ENCODE measurements at places on chromosomes 6 and 20.
A peak's percentile ranks its signal among the peaks of the same experiment; 100 is the strongest.

DNA sequence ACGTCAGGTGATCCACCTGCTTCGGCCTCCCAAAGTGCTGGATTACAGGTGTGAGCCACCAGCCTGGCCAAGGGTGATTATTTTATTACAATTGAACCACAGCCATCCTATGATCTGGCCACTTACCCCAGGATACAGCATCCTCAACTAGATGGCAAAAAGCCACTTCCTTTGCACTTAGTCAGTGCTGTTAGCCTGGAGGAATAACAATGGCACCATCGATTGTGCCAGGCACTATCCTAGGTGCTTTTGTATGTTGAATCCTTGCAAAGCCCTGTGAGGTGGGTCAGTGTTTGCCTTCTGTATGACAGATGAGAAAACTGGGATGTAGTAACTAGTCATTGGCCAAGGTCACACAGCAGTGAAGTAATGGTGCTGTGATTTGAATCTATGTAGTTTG is 11.2 kb upstream of the TTPAL start:
- DNase-seq = peak; percentile 28

DNA sequence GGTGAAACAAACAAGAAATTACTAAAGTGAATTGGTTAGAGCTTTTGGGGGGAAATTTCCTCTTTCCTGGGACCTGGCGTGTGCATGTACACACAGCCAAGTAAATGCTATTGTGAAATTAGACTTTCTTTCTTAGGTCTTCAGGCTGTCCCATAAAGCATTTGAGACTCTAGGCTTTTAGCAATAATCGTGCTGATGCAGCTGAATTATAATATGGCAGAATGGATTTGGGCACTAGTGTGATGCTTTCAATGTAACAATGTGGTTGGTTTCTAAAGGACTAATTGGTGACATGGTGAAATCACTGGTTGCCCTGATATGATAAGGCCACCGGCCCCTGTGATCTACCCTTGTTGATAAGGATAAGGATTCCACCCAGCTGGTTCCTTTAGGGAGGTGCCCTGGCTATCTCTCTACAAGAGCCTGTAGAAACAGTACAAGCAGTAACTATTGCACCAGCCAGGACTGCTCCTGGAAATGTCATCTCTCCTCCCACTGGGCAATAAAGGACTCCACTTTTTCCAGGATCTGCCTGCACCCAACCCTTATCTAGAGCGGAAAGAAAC is 164.1 kb downstream of the TFAP2A start:
- DNase-seq = no peak

DNA sequence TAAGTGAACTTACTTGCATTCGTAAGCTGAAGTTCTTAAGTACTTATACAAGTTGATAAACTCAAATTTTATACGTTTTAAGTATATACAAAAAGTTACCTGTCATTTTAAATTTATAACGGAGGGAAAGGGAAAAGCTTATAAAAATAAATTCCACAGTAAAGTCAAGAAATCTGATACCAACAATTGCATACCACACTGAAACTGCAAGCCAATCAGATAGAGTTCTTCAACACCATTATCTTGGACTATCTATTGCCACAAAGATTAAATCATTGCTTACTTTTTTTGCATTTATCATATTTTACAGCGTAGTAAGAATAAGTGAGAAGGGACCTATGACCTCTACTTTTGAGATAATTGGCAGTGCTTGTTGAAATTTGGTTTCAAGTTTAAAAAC is 386.7 kb downstream of the TFAP2A start:
- DNase-seq = no peak

DNA sequence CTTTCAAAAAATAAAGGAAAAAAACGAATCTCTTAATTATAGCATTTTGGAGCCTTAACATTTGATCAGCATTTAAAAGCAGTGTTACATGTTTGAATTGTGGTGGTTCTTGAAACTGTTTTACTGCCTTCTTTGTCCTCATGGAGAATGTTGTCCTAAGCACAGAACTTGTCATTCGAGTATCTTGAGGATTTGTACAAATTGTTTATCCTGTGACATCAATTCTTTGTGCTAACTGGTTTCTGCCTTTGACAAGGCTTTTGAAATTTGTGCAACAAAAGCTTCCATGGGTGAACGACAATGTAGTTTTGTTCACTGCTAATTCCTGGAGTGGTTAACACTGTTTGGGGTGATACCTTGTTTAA is 130.8 kb downstream of the SCAF8 start:
- DNase-seq = no peak

DNA sequence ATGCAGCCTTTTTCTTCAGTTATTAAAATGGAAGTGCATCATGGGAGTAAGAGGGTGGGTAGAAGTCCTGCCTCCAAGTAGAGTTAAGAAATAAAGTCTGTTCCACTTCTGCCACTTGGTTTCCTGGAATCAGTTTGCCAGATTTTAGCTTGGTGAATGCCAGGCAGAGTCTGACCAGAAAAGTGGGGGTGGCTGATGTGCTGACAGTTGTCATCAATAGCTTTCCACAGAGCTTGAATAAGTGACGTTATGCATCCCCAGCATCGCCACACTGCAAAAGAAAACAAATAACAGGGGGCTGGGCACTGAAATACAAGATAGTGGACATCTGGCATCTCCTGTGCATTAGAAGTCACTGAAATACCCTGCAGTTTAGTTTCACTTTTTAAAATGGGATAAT is 30.8 kb upstream of the CEP162 start:
- peak; percentile 7 for DNase-seq

DNA sequence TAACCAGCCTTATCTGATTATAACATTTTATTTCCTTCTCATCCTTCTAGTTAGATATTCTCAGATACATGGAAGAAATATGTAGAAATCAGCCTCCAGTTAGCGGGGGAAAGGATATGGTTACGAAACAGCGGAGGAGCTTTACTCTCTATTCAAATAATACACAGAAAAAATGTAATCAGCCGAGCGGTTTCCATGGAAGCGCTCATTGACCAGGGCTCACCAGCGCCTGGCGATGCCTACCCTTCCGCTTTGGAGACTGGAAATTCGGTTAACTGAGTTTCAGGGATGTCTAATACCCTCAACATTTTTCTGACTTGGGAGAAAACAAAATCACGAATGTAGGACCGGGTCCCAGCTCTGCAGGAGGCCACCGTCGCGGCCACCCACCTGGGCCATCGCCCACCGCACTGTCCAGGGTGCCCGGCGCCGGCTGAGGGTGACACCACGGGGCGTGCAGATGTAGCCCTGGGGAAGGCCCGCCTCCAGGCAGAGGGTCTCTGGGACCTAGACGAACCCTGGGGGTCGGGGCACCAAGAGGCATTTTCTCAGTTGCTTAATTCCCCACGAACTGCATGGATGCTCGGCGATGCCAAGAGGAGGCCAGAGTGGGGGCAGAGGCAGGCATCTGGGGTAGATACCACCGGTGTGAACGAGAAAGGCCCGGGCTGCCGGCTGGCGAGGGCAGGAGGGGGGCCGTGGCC is 1.7 kb downstream of the PRR18 start:
- DNase-seq = no peak

DNA sequence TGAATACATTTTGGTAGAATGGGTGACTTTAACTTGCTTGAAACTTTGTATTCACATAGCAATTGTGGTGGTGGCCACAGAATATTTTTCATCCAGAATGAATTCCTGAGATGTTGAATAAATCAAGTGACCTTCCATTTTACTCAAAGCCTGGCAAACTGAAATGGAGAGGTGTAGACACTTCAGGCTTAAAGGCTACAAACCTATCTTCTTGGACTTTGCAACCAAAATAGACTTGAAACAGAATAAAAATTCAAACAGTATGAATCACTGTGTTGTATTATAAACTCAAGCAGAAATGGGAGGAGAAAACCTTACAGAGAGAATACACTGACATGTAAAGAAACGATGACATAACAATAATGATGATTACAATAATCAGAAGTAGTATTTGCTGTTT is 371.6 kb downstream of the BCKDHB start:
- DNase-seq = no peak

DNA sequence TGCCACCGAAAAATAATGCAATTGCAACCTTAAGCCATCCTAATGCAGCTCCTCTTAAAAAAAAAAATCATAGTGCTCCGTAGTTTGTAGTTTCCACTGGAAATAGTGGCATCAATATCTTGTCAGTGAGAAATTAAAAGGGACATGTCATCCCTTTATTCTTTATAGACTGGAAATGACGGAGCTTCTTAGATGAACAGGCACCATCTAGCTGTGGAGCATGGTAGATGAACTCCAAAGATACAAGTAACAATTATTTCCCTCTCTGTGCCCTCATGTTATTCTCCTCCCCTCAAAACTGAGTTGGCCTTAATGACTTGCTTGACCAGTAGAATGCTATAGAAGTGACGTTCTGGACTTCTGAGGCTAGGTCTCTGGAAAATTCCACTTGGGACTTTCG is 268.1 kb upstream of the SPTLC3 start:
- no peak for DNase-seq

GRCh38 chr20:8414586-8415274 is 282.7 kb downstream of the PLCB1 start:
- peak; percentile 69 for DNase-seq

DNA sequence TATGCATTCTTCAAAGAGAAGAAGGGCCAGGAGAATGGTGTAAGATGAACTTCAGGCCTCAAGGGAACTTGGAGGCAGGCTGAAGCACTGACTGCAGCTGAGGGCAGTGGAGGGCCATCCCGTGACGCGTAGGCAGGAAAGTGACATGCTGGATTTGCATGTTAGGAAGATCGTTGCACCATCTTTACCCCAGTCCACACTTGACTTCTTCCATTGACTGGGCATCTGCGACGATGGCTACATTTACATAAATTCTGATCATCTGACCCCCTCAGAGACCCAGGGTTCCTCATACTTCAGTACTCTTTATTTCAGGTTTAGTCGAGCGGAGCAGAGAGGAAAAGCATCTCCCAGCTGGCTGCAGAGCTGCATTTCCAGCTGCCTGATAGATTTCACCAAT is 180.2 kb downstream of the PTPRT start:
- DNase-seq = no peak

DNA sequence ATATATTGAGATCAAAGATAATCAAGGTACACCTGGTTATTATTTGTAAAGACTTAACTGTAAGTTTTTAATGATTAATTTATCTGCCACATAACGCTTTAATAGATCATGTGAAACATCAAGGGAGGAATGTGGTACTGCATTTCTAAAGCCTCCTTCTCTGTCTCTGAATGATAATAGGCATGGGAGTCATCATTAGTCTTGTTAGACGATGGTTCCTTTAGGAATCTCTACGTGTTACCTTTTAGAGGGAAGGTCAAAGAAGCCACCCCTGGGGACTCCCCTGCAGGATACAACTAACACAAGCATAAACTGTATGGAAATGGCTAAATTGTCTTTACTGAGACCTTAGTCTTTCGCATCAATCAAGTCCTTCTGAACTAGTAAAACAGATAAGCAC is 173.6 kb upstream of the MCHR2 start:
- no peak for DNase-seq

DNA sequence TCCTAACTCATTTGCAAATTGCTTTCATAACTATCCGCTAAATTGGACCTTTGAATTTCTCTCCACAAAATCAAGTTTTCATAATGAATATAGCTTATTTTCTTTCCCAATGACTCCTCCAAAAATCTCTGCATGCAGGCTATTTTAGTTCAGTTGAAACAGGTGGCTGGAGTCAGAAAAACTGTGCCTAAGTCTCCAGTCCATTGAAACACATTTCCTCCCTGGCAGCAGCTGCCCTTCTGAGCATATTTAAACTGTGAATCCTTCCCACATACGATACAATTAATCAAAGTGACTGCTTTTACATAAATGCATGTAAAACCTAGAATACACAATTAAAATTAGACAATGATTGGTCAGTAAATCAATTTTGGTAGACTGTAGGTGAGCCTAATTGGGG is 344.6 kb upstream of the MARCKS start:
- no peak for DNase-seq

DNA sequence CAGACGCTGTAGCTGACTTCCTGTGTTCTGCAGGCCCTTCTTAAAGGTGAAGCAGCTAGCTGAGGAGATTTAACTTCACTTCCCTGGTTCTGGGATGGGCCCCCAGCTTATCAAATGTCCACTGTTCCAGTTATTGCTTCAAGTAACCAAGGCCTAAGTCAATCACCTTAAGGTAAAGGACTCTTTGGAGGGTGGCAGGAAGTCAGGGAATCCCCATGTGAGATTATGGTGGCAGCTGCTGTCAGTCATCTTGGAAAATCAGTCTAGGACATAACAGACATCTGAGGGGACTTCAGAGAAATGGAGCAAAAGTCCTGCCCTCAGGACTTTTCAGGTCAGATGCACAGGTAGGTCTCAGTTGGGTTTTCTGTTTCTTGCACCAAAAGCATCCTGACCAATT is 3.8 kb downstream of the ELOVL5 start:
- DNase-seq = no peak

DNA sequence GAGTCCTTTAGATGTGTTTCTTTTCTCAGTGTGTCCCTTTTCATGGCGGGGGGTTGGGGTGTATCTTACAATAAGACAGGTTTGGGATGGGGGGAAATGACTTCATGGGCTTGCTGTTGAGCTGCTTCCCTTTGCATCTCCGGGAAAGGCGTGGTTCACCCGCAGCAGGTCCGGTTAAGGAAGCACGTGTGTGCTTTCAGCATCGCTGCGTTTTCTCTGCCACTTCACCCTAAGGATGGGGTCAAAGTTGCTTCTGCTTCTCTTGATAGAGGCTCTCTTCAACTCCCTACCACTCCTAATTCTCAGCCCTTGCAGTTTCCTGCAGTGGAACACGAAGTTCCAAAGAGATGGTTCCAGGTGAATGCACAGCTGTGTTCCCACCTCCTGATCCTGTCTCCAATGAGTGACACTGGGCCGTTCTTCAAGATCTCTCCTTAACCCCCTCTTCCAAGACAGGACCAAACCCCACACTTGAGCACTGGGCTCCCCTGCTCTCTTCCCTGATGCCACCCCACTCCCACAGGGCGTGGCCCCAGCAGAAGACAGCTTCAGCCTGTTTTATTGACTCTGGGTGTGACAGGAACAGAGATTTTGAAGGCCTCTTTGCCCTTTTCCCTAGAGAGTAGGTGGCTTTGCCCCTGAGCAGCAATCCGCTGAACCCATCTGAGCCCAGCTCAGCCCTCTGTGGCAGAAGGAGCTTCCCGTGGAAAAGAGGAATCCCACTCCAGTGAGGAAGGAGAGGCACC is 85.2 kb downstream of the PLEKHG1 start:
- no peak for DNase-seq

DNA sequence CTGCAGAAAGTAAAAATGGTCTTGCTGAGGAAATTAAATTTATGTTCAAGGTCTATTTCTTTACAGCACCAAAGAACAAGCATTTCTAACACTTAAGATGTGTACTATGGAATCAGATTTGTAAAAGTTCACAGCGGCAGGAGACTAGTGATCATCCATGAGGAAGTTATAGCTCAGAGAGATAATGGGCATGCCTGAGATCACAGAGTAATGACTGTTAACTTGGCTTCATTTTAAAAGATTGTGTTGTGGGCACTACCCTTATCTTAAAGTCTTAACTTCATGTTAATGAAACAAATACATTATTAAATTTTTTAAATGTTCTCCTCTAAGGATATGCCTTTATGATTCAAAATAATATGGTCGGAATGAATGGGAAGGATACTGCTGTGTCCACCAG is 168.6 kb downstream of the GMPR start:
- DNase-seq = no peak
